ENCODE measurements at places on chromosomes 7 and 10.
A peak's percentile ranks its signal among the peaks of the same experiment; 100 is the strongest.

GRCh38 chr10:1141701-1142100 is 85.5 kb downstream of the WDR37 start:
- ATAC-seq = no peak

GRCh38 chr7:1755783-1756625 is 85.9 kb downstream of the ELFN1 start:
- no peak for ATAC-seq

DNA sequence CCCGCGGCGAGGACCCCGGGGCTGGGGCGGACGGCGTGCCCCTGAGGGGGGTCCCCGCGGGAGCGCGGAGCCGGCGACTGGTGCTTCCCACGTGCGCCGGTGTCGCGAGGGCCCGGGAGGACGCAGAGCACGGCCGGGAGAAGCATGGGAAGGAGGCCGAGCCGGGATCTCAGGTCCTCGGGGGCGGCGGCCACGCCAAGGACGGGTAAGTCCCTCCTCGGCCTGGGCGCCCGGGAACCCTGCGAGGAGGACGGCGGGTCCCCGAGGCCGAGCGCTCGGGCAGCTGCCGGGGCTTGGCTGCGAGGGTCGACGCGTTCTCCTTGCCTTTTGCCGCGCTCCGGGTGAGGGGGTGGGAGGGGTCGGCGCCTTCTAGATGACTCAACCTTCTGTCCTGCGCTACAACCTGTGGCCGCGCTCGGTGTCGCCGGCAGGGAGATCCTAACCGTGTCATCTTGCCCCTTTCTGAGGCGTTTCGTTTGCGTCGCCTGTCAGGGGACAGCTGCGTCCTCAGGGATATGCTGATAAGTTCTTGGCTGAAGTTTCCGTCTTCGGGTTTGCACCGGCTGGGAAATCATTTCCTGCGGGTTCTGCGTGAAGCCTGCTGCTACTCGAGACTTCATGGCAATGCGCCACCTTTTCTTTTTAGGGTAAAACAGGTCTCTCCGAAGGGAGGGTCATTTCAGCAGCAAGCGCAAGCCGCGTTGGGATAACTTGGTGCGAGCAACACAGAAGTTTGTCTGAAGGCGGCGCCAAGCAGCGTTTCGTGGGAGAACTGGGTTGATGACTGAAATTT is 529 bp downstream of the TASOR2 start:
- peak; percentile 60 for ATAC-seq

GRCh38 chr7:27636326-27637006 is 26.2 kb downstream of the HIBADH start:
- no peak for ATAC-seq

DNA sequence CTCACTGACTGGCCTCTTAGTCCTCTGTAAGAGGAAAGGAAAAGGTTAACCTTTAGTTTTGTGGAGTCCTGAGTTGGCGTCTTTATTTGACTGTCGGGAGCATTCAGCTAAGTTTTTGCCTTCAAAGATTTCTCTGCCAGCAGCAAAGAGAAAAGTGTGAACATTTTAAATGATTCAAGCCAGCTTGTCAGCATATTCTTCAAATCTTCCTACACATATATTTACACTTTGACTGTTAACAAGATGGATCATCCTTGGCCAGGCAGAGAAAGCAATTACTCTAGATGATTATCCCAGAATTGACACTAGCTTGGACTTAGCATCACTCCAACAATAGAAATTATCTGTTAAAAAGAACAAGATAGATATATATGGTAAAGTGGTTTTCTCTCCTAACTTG is 15.8 kb upstream of the YAE1 start:
- no peak for ATAC-seq

- ATAC-seq = no peak
Observed at GRCh38 chr10:132868995-132869394, 73.4 kb downstream of the CFAP46 start.

GRCh38 chr7:128351296-128352152 is 7.8 kb upstream of the RBM28 start:
- no peak for ATAC-seq

GRCh38 chr7:15891151-15891881 is 204.8 kb upstream of the MEOX2 start:
- ATAC-seq = no peak

DNA sequence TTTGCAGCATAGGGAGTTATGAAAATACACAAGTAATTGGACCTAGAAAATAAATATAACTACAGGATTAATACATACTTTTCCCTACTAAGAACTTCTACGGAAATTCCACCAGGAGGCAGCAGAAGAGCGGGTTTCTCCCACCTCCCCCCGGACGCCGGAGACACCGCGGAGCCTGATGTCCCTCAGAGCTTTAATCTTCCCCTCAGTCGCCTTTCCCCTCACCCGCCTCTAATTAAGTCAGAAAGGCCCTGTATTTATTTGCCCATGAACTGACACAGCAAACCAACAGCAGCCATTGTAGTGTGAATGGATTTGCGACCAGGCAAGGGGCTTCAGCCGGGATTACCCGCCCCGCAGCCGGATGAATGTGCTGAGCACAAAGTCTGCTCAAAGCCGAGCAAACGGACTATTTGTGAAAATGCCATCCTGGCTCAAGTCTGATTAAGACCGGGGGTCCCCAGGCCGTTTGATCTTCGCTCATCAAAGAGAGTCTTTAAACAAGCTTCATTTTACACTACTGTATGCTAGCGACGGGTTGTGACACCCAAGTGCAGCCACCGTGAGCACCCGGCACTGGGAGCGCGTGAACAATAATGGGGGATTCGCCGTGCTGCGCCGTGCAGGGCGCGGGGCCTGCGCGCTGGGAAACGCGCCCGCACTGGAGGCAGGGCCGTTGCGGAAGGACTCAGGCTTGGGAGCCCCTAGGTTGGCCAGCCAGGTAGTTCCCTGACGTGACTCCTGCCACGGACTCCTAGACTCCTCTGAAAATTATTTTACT is 5.6 kb upstream of the DKK1 start:
- ATAC-seq = peak; percentile 96

GRCh38 chr10:96833220-96834001 is 1.3 kb downstream of the LCOR start:
- no peak for ATAC-seq

- ATAC-seq = no peak
Observed at GRCh38 chr10:113036619-113037018, 86.6 kb downstream of the TCF7L2 start.

DNA sequence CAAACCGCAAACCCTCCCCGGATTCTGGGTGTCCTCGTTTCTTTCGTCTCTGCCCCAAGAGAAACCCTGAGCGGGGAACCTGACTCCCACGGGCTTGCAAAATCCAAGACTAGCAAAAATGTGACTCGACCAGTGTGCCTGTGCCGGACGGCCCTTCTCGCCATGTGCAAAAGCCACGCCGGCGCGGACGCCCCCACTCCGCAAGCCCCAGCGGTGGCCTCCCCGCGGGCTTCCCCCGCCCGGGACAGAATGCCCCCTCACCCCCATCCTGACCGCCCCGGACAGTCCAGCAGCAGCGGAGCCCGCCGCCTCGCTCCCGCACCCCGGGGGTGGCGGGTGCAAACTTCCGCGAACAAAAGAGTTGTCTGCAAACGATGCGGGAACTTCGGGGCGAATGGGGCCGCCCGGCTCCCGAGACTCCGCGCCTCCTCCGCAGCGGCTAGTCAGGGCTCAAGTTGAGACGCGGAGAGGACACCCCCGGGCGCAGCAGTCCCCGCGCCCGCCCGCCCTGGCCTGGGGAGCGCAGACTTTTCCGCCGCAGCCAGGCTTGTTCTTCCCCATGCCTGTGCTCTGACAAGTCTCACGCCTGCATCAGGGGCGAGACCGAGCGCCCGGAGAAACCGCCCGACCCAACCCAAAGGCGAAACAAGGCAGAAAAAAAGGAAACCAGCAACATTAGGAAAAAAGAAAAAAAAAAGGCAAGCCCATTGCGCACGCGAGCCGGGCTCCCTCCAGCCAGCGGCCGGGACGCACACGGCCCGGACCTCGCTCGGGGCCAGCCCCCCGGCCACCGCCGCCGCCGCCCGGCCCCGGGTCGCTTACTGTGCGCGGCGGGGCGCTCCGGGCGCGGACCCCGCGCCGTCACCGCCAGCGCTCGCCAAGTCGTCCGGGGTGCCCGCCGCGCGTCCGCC is 732 bp downstream of the FAM53B start:
- ATAC-seq = peak; percentile 10

DNA sequence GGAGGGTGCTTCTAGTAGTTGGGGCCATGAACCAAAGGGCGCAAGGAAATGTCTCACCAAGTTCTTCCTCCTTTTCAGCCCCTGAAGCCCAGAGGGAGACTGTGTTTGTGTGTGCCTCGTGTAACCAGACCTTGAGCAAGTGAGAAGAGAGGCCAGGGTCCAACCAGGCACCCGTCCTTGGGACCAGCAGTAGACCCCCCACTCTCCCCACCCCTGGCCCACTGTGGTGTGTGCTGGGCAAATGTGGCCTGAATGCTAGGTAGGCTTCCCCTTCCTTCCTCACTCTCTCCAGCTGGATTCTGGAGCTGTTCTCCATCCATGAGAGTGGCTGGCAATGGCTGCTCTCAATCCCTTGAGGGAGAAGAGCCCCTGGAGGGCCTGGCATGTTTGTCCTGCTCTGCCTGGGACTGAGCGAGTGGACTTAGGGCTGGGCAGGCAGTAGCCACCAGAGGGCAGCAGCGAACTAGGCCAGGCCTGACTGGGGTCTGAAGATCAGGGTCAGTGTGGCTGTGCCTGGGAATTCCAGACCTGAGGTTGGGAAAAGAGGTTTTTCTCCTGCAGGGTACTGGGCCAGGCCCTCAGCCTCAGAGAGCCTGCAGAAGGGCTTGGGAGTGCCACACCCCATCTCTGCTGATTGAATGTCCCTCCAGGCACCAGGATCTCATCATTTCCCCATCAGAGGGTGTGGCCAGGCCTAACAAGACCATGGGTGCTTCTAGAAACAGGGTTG is 12.5 kb downstream of the SFRP5 start:
- ATAC-seq = peak; percentile 96

GRCh38 chr10:60597513-60597912 is 180.8 kb upstream of the CDK1 start:
- ATAC-seq = no peak

- ATAC-seq = no peak
Observed at GRCh38 chr7:46407125-46407524, 486.1 kb upstream of the IGFBP3 start.

- peak; percentile 26 for ATAC-seq
Observed at GRCh38 chr7:19095353-19095860, 22.0 kb downstream of the TWIST1 start.

GRCh38 chr10:132374612-132375011 is 22.4 kb upstream of the PWWP2B start:
- ATAC-seq = no peak

DNA sequence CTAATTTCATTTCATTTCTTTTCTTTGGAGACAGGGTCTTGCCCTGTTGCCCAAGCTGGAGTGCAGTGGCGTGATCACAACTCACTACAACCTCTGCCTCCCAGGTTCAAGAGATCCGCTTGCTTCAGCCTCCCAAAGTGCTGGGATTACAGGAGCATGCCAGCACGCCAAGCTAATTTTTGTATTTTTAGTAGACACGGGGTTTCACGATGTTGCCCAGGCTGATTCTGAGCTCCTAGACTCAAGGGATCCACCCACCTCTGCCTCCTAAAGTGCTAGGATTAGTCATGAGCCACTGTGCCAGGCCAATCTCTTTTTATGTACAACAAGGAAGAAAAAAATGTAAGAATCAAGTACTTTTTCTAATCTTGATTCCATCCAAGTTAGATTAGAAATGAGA is 10.7 kb upstream of the KMT2E start:
- ATAC-seq = peak; percentile 45

DNA sequence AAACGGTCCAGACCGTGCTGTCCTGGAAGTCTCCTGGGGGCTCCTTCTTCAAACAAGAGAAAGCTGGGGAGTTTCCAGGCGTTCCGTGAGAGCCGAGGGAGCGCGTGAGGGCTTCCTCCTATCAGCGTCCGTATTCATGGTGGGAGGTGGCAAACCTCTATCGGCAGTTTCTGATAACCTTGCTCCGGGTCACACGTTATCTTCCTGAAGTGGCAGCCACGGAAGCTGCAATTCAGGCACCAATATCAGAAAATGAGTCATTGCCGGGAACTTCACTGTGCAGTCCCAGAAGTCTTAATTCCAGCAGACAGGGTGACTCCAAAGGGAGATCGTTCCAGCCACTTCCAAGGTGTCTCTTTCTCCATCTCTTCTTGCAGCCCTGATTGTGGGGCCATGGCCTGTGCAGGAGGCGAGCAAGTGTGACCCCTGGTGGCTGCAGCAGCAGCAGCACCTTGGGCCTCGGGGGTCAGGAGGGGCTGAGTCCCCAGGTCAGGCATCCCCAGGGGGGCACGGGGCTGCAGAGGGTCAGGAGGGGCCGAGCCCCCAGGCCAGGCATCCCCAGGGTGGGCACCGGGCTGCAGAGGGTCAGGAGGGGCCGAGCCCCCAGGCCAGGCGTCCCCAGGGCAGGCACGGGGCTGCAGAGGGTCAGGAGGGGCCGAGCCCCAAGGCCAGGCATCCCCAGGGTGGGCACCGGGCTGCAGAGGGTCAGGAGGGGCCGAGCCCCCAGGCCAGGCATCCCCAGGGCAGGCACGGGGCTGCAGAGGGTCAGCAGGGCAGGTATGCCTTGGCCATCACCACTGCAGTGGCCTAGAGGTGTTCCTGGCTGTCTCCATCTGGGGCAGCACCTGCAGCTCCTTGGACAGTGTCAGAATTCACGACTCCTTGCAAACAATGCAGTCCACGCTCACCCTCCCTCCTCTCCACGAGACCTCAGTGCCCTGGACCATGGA is 538.7 kb downstream of the DNAJB6 start:
- peak; percentile 84 for ATAC-seq

- ATAC-seq = no peak
Observed at GRCh38 chr7:78315119-78315518, 516.5 kb downstream of the PHTF2 start.

GRCh38 chr10:122549636-122550035 is 10.9 kb upstream of the DMBT1 start:
- ATAC-seq = no peak

GRCh38 chr10:1807196-1807595 is 69.9 kb upstream of the ADARB2 start:
- ATAC-seq = no peak

DNA sequence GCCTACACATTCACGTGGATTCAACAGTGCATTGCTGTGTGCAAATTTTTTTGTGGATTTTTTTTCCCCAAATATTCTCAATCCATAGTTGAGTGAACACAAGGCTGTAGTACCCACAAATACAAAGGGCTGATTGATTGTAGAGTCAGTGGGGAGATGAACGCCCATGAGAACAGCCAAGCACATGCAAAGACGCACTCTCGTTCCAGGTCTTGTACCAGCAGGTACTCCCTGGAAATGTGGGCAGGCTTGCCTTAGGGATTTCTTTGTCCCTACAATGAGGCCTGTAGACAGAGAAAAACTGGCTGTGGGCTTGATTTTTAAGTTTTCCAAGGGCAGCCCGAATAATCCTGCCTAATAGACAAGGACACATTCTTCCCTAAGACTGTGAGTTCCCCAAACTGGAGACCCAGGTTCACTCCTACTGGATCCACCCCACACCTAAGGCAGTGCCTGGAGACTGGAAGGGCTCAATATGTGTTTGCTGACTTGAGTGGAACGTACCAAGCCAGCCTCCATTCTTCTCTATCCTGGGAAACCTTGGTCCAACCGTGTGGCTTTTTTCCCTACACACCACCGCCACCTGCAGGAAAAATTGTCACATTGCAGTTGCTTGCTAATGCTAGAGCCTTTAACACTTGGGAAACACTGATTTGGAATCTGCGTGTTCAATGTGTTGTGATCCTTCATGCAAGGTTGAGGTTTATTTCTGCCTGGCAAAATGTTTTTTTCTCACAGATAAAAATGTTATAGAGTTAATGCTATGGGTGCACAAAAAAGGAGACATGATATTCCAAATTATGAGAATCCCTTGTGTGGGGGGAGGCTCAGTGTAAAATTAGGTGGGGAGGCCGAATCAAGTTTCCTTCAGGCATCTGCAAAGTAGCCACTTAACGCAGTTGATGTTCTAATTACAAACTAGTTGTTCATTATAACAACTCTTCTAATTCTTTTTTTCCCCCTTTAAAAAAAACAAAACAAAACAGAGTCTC is 49.3 kb downstream of the PPP1R17 start:
- ATAC-seq = peak; percentile 91
